ENCODE measurements at places on chromosomes 12 and 14.

GRCh38 chr12:115364921-115365320 is 680.9 kb upstream of the TBX3 start:
- no peak for DNase-seq

GRCh38 chr14:77498120-77498979 is at the start of gene ISM2:
Gene ISM2, minus strand, starts transcription at chr14:77498816. Its CDS starts 23 bp downstream, at chr14:77498793.
- peak; percentile 39 for DNase-seq

- peak; percentile 54 for DNase-seq
These were observed 4.7 kb upstream of the TUBA1C start for GRCh38 chr12:49260166-49260565.

- no peak for DNase-seq
These were observed 180.7 kb upstream of the NRXN3 start for GRCh38 chr14:77989441-77989991.

GRCh38 chr14:101475456-101476257 is 85.6 kb upstream of the DIO3 start:
- DNase-seq: peak; percentile 92

DNA sequence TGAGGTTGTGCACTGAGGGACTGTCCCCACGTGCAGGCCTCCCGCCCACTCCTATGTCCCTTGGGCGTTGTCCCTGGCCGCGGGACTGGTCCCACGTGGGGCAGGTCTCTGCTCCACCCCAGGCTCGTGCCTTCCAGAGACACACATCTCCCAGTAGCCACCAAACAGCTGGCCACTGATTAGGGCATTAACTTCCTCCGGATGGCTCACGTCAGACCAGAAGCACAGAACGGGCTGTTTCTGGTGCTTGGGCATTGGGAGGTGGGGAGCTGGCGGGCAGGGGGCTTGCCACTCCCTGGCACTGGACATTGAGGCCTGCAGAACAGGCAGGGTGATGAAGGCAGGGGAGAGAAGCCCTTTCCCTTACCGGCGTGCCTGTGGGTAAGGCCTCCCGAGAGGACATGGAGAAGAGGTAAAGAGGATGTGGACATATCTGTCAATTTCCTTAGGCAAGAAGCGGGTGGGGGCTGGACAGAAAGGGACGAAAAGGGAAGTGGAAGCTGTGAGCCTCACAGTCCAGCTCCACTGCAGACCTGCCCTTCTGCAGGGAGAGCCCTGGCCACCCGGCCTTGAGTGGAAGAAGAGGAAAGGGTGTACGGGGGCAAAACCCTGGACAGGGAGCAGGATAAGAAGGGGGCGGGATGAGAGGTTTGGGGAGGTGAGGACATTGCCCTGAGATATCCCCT is 101.2 kb downstream of the NINJ2 start:
- DNase-seq: no peak

- DNase-seq: peak; percentile 67
These were observed 14.5 kb downstream of the OAS2 start for GRCh38 chr12:112992541-112993398.

DNA sequence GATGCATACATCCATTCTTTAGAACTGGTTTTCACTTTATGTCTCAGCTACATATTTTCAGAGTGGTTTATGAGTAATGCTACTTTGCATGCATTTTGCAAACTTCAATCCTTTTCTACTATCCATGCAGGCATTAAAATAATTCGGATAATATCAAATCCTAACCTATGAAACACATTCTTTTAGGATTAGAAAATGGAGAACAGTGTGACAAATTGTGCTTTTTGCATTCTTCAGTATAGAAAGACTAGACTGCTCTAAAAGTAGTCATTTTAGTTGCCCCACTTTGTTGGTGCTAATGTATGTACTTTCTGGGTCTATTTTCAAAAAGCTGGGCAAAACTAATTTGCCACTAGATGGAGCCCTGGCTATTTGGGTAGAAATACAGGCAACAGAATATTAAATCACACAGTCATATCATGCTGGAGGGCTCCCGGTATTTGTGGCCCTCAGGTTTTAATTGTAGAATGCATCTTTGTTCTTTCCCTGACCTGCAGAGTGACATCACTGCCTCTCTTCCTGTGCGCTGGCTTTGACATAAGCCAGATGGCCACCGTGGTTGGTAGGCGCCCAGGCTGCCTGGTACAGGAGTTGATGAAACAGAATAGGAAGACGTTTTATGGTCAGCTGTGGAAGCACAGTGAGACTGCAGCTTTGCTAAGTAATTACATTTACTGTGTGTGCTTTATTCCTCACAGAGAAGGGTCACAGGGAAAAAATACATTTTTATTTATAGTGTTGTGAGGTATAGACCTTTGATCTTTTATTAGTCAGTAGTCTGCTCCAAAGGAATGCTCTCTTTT is 28.1 kb downstream of the MSRB3 start:
- peak; percentile 72 for DNase-seq

DNA sequence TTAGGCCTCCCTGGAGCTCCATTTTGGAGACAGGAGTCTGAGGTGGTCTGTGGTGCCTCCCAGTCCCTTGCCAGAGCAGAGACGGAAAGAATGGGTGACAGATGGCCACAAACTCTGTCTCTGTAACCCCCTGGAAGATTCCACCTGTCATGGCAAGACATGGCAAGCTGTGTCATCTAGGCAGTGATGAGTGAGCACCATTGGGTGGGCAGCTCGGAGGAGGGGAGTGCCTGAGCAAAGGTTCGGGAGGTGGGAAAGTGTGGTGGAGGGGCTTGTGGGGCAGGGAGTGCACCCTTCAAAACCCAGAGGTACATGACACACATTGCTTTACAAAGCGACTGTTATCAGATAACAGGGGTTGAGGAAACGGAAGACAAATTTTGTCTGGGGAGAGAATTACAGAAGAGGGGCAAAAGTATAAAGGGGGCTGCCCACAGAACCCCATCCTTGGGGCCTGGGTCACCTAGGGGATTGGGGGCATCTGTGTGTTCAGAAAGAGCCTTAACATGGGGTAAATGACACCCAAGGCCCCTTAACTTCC is 3.5 kb downstream of the RIN3 start:
- DNase-seq: no peak

- peak; percentile 6 for DNase-seq
These were observed 196.9 kb upstream of the ALG10 start for GRCh38 chr12:33825442-33825841.

GRCh38 chr12:101021911-101022388 is 188.1 kb downstream of the SLC5A8 start:
- peak; percentile 87 for DNase-seq

- peak; percentile 31 for DNase-seq
These were observed 35.1 kb downstream of the CCDC85C start for GRCh38 chr14:99568567-99569560.

DNA sequence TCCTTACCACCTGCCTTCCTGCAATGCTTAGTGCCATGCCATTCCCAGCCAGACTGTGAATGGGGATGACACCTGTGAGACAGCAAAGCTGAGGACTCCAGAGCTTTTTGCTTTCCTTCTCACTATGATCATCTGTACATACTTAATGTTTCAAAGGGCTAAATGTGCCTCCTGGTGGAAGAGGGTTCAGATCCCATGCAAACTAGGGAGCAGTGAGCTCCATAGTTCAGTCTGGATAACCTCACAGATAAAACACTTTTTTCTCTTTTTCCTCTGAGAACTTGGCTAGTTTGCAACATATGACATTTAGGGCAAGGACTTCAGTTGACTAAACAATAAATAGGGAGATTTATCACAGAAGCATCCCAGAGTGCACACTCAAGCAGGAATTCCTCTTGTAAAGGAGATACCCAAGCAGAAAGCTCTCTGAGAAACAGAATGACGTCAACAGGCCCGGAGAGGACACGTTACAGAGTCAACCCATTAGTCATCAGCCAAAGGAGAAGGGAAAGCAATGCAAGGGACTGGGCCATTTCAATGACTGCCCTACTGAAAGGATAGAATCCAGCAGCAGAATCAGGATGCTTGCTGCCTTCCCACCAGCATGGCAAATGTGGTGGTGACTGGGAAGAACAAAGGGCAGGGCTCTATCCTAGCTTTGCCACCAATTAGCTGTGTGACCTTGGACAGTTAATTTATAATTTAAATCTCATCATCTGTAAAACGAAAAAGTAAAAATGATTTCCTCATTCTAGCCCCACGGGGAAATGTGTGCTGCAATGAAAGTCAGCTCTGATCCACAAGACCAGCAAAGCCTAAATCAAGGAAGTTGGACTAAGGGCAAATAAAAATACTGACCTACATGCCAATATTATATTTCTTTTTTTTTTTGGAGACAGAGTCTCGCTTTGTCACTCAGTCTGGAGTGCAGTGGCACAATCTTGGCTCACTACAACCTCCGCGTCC is 80.8 kb upstream of the ACTN1 start:
- peak; percentile 99 for DNase-seq

Measured in iris pigment epithelial cell (primary cell).